ENCODE measurements at places on chromosomes 2 and 18. TPM values are rescaled to one million over a fixed set of nuclear protein-coding genes. Genes with fewer than 3 reads are reported as not detected.

The SPC25 gene
- 0.93 TPM for total RNA-seq

The SERPINB2 gene
- total RNA-seq = 0.27 TPM

The AKAIN1 gene
- total RNA-seq = not detected

The FANCL gene
- 20.4 TPM for total RNA-seq

The PROC gene
- total RNA-seq = not detected

The ASXL2 gene
- 25.3 TPM for total RNA-seq

The IRS1 gene
- 13.8 TPM for total RNA-seq

The LRP2 gene
- total RNA-seq = 0.09 TPM

The DOK1 gene
- total RNA-seq = 18.2 TPM

The PHOSPHO2 gene
- 4.8 TPM for total RNA-seq

The ARHGAP28 gene
- 3.5 TPM for total RNA-seq

The C2orf15 gene
- 0.65 TPM for total RNA-seq

The TRABD2A gene
- total RNA-seq = 2.2 TPM

Measured in aorta (tissue), 5 donors.